ENCODE measurements at places on chromosomes 6 and 20.

DNA sequence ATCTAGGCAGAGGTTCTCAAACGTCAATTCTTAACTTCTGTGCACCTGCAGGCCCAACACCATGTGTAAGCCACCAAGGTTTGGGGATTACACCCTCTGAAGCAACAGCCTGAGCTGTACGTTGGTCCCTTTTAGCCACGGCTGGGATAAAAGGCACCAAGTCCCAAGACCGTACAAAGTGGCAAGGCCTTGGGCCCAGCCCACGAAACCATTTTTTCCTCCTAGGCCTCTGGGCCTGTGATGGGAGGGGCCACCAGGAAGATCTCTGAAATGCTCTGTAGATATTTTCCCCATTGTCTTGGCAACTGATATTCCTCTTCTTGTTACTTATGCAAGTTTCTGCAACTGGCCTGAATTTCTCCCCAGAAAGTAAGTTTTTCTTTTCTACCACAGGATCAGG lies 4.5 kb upstream of the FAM184A start:
- DNase-seq: no peak

GRCh38 chr6:14144678-14145113 lies 27.1 kb downstream of the CD83 start:
- DNase-seq: no peak

- no peak for DNase-seq
Measured at GRCh38 chr6:97215157-97215769, 67.8 kb downstream of the MMS22L start.

- no peak for DNase-seq
Measured at GRCh38 chr20:19769507-19769906, 11.4 kb downstream of the RIN2 start.

GRCh38 chr6:75188221-75188925 lies 17.5 kb downstream of the COL12A1 start:
- no peak for DNase-seq

DNA sequence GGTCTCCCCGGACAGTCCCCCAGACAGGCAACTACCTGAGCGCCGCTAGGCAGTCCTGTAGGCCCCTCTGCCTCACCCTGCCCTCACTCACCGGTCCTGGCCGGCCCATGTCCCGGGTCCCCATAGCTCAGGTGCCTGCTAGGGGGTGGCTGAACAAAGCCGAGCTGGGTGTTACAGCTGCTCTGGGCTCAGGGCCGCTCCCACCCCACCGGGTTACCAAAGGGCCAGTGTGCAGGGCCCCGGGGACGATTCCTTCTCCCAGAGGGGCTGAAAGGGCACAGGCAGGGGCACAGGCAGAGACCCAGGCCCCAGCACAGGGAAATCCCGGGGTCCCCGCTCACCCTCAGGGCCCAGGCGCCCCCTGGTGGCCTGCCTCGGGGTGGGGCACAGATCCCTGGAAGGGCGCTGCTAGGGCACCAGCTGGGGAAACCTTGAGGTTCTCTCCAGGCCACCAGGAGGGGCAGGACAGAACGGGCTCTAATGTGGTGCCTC lies 118.4 kb downstream of the GRM4 start:
- no peak for DNase-seq

DNA sequence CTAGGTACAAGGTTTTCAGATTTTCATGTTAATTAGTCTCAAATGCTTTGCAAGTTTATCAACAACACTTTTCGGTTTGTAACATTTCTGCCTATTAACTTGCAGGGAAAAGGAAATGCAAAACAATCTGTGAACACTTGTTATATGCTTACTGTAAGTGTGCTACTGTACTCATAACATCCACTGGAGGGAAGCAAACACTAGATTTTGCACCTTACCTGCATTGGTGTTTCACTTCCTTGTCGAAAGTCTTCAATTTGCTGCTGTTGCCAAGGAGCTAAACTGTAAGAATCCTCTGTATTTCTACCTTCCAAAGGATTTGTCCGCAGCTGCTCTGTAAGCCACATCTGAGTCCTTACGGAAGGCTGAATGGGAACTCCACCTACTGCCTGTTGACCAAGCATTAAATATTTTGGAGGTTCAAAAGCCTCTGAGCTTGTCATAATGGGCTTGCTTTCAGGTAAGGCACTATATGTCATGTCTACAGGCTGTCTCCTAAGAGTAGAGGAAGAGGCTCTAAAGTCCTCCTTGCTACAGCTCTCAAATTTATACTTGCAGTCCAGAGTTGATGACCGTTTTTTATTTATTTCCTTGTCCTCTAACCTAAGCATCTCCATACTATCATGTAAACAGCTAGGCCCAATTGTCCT lies 17.3 kb downstream of the PLN start:
- DNase-seq: no peak

DNA sequence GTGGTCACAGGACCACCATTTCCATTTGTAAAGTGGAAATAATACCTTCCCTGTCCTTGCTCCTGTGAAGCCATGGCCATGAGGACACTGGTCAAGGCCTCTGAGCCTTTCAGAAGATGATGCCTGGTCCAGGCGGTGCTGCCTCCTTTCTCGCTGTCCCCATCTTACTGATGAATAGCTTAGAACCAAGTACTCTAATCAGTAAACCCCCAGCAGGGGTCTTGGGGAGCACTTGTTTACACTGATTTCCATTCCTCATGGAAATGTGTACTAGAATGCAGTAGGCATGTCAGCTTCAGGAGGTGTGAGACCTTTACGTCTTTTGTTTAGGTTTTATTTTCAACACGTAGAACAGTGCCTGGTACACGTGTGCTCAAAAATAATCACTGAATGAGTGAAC lies 75.1 kb downstream of the DZANK1 start:
- no peak for DNase-seq

DNA sequence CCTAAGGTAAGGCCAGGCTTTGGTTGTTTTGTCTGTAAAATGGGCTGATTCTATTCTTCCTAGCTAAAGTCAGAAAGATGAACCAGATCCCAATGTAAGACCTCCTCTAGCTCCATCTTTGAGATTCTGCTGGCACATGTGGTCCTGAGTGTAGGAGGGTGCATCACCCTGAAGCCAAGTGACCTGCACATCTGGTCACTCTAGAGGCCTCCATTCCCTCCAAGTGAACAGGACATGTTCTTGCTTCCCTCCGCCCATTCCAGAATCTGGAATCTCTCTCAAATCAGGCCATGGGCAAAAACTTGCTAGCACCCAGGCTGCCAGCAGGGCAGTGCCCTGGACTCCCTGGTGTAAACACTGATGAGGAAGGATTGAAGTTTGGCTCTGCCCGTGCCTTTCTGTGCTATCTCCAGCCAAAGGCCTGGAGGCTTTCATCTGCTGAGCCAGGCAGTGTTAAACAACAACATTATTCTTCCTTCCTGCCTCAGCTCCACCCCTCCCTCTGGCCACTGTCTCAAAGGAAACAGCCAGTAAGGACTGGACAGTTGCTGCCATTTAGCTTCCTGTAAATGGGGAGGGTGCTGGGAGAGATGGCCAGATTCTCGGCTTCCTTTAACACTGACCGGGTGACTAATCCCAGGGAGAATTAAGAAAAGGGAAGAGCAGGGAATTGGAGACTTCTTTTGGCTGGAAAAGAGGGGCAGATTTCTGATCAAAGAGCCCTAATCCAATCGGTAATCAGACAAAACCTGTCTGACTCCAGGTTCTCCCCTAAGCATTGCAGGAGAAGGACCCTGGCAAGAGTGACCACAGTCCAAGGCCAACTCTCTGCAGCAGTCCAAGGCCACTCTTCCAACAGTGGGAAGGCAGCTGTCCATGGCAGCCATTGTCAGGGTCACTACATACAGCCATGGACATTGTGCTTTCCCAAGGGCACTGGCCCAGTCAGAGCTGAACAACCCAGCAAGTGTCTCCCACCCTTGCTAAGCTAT lies 19.5 kb upstream of the ADGRF1 start:
- DNase-seq: no peak

- no peak for DNase-seq
Measured at GRCh38 chr6:29035951-29036350, 9.0 kb downstream of the OR2W1 start.

Measured in cerebellar nuclear complex (tissue), 1 donor.